AG10803 (cell line): ENCODE measurements at places on chromosomes 2 and 18.

DNA sequence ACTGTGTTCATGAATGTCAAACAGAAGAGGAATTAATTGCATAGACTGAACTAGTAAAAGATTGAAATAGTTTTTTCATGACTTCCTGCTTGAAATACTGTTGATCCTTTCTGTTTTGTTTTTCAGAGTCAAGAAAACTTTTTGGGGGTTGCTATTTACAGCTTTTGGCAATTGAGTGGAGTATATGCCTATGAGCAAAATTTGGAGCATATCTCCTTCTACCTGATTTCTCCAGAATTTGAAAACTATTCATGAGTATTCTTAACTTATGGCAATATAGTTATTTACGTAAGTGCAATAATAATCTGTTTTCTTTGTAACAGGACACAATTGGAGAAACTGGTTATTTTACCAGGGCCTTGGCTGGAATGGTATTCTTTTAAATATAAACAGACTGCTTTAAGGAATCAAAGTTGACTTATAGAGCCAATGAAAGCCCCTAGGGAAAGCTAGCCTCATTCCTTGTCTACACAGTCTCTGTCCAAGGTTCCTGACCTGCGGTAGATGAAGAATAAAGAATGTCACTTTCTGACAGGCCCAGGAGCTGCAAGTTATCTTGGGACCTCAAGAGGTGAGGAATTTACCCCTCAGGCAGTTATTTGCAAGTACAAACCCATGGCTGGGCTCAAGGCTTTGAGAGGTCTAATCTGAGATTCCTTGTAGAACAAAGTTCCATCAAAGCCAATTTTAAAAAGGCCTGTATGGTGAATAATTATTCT, 193.5 kb upstream of the NDUFV2 start:
- no peak for DNase-seq

- DNase-seq: peak; percentile 61
These were observed 316.4 kb downstream of the DSEL start for GRCh38 chr18:67199993-67200617.

- DNase-seq: no peak
These were observed 81.8 kb upstream of the CREB1 start for GRCh38 chr2:207448006-207448405.

GRCh38 chr2:95539836-95540235, 52.0 kb upstream of the TRIM43 start:
- no peak for DNase-seq

DNA sequence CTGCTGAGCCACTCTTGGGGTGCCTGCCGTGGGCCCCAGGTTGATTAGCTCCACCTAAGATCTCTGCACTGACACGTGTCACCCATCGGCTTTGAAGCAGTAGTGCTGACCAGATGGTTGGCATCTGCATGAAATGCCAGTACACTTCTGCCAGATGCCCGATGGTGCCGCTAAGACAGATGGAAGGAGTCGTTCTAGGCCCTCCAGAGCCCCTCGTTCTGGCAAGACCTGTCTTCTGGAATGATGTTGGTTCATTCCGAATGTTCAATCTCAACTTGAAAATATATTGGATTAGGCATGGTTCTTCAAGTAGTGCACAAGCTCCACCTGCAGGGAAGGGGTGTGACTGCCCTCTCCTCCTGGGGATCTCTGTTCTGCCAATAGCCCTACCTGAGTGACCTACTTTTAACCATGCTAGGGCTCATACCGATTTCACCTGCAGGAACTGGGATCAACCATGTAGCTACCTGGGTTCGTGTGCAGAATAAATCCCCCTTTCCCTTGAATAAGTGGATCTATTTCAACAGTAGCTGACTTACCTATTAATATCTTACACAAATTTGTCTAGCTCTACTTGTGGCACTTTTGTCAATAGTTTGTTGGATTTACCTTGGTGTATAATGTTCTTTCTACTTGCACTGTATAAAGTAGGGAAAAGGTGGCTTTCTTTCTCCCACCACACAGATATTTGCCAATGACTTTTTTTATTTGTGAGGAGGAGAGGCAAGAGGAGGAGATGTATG, 342.6 kb downstream of the CTNNA2 start:
- DNase-seq: peak; percentile 12

DNA sequence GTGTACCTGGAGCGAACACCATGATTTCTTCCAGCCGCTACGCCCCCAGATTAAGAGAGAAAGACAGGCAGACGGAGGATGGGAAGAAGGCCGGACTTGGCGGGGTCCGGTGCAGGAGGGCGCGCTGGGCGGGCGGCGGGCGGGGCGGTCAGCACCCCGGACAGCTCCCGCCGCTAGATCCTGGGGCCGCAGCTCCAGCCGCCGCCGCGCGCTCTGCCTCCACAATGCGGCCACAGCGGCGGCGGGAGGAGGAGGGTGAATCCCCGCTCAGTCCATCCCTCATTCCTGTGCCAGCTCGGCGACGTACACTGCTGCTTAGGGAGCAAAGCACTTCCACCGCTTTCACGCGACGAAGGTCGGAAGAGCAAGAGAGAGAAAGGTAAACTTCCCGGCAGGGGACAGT, at the start of gene AKAIN1:
Gene AKAIN1, minus strand, starts transcription at position 226 of the 403 bp plus-strand sequence. Its CDS starts 204 bp downstream, at position 22.
- DNase-seq: peak; percentile 27

DNA sequence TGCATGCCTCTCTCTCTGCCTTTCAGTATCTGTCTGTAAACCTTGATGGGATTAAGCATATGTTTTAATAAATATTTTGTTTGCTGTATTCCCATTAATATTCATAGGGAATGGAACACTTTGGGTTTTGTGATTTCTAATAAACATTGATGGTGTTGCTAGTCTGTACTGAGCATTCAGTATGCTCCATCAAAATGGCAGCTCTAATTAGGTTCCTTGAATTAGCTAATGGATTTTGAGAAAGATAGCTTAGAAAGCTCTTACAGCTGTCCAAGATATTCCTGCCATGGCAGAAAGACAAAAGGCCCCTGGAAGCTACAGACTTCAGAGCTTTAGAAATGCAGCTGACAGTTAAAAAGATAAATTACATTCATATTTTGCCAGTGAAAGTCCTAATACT, 199.2 kb upstream of the NRP2 start:
- no peak for DNase-seq

DNA sequence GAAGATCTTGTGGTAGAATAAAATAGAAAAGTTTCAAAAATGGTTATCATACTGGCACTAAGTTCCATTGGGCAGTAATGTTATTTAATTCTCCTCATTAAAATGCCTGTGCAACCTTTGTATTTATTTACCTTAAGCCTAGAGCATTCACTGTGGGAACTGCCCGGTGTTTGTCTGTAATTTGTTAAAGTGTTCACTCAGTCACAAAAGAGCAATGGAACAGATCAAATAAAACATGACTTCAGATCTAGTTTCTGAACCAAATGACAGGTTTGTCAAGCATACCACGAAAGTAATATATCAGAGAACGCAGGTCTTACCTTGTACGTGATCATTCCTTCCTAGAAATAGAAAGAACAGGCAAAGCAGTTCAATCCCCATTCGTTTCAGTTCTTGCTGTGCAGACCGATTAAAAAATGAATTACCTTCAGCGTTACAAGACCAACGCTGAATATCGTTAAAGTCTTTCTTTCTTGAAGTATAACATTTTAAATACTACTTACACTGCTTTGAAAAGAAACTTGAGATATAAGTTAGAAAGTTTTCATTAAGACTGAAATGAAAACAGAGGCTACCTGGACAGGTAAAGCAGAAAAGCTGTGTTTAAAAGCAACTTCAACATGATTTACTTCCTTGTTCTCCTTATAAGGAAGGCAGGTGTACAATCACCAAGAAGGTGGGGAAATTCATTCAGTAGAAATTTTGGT, at the start of gene ITGB6:
Gene ITGB6, minus strand, starts transcription at position 590 of the 707 bp plus-strand sequence. Its CDS starts 209 bp downstream, at position 381.
- DNase-seq: no peak

GRCh38 chr2:113723411-113723810, 33.0 kb downstream of the SLC35F5 start:
- DNase-seq: no peak

GRCh38 chr2:28449488-28450395, 46.1 kb upstream of the PLB1 start:
- no peak for DNase-seq

- DNase-seq: peak; percentile 24
These were observed 101.2 kb downstream of the MYT1L start for GRCh38 chr2:2229626-2230432.

DNA sequence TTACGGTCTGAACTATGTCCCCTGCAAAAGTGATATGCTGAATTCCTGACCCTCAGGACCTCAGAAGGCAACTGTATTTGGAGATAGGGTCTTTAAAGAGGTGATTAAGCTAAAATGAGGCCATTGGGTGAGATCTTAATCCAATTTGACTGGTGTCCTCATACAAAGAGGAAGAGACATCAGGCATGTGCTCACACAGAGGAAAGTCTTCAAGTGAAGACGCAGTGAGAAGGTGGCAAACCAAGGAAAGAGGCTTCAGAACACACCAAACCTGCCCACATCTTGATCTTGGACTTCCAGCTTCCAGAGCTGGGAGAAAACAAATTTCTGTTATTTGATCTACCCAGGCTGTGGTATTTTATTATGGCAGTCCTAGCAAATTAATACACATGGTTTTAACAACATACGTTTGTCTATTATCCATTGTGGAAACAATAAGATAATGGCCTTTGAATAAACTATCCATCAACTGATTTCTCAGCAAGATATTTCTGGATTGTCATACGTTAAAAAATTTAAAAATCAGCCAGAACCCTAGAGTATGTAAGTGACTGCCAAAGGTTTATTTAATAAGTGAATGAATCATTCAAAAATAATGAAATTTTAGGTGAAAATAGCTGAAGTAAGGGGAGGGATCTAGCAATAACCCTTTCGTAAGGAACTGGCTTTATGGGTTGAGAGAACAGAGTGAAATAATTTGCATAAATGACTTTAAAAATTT, 6.5 kb downstream of the WIPF1 start:
- peak; percentile 55 for DNase-seq

- no peak for DNase-seq
These were observed 16.8 kb downstream of the KCNH7 start for GRCh38 chr2:162821718-162822117.

DNA sequence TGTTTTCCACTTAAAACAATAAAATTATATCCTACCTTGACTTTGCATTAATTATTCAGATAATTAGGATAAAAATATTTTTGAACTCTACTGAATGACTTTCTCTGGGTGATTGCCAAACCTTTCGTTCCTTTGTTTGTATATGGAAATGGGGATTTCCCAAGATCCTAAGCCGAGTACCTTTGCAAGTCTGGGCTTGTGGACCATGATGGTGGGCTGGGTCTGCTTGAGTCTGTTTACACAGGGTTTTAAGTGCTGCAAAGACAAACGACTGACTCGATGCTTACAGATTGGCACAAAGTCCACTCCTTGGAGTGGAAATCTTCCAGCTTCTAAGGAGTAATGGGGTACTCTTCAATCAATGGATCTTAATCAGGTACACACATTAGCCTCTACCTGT, 659.5 kb downstream of the TSN start:
- no peak for DNase-seq

DNA sequence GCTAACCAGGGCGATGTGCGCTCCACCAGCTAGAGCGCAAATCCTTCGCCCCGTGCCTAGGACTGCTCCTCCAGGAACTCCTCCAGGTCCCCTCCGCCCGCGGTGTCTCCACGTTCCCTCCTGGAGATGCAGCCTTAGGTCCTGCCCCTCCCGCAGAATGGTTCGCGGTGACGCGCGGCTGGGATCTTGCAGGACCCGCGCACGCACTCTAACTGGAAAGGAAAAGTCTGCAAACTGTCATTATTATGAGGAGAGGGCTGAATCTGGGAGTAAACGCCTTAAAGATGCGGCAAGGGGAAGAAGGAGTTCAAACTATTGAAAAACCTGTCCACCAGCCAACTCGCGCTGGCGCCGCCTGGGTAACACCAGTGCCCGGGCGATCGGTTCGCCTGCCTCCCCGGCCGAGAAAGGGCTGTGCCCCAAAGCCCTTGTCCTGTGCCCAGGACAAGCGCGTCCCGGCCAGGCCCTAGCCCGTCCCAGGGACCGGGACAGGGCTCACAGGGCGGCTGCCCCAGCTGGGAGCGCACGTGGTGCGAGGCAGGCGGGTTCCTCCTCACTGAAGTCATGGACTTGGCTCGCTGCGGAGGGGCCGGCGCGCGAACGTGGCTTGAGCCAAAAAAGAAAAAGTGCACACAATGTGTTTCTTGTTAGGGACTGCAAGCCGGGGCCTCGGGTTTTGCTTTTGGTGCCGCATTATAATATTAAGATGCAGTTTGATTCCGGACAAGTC, 5.5 kb upstream of the ID2 start:
- DNase-seq: peak; percentile 91

DNA sequence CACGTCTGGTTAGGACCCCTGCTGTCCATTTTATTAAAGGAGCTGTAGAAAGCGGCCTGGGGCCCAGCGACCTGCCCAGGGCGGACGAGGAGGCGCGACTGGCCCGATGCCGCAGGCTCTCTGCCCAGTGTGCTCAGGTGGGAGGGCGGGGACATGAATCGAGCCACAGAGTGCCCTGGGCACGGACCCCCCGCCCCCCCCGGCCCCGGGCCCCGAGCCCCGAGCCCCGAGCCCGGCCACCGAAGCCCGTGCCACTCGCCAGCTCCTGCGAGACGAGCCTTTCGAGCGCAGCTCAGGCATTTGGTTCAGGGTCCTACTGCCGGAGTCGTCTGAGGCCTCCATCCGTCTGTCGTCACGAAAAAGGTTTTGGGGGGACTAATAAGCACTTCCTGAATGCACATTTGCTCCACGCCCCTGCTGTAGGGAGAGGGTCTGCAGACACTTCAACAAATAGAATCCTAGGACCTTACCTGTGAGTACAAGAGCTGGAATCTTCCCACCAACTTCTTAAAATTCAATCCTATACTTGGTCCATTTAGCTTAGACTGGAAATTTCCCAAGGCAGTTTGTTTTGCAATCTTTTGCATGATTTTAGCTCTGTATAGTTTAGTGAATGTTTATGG, 602 bp upstream of the ADAM17 start:
- no peak for DNase-seq

GRCh38 chr2:216492597-216493333, 5.9 kb upstream of the RPL37A start:
- peak; percentile 61 for DNase-seq

GRCh38 chr2:236852100-236852976, 233.4 kb upstream of the COPS8 start:
- DNase-seq: no peak

- DNase-seq: no peak
These were observed 39.6 kb upstream of the SCN1A start for GRCh38 chr2:166167449-166167848.

DNA sequence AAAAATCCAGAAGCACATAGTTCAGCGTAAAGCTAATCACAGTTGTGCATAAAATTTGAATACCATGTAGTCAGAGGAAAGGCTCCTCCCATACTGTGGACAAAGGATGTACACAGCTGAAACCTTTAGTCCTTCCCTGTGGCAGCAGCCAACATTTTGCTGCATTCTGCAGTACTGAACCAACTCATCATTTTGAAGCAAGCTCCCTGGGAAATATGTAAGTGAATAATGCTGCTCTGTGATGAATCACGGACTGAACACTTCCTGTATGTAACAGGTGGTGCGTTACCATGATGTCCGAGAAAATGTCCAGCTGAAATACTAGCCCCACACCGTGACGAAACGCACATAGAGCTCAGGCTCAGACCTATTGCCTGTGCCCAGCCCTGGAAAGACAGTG, 421.1 kb upstream of the RAB12 start:
- peak; percentile 16 for DNase-seq
